ENCODE measurements at places on chromosomes 13 and 19. TPM values are rescaled to one million over a fixed set of nuclear protein-coding genes. Genes with fewer than 3 reads are reported as not detected.

Gene ZNF699
- total RNA-seq = 1.2 TPM

Gene MATK
- 1.2 TPM for total RNA-seq

Gene ZNF439
- not detected for total RNA-seq

Gene TMEM86B
- total RNA-seq = 5.4 TPM

Gene DDX49
- 40.6 TPM for total RNA-seq

Gene FAM216B
- not detected for total RNA-seq

Gene KIR2DL4
- total RNA-seq = not detected

Gene IER2
- 66.5 TPM for total RNA-seq

Gene ZNF723
- not detected for total RNA-seq

Gene ZNF43
- total RNA-seq = 2.7 TPM

Gene WTIP
- total RNA-seq = 37.7 TPM

Gene C1QTNF9
- total RNA-seq = not detected

Gene PRRG2
- total RNA-seq = 0.94 TPM

Gene ZNF491
- total RNA-seq = not detected

Gene MEF2B
- total RNA-seq = 0.66 TPM

Gene THSD8
- total RNA-seq = 8.1 TPM

Gene ZNF473
- total RNA-seq = 12.2 TPM

Gene ZNF575
- 3.4 TPM for total RNA-seq

Gene ASPDH
- total RNA-seq = not detected

Gene FLT1
- total RNA-seq = not detected

Gene ZNF585A
- total RNA-seq = 6.5 TPM

Gene OR10H1
- not detected for total RNA-seq

Gene ZNF730
- total RNA-seq = not detected
